AG04449 (cell line): ENCODE measurements at places on chromosomes 13 and 19.

- no peak for DNase-seq
Observed at GRCh38 chr19:41528106-41528505, 47.9 kb upstream of the CEACAM21 start.

GRCh38 chr13:23735329-23735728 lies 153.9 kb downstream of the MIPEP start:
- no peak for DNase-seq

GRCh38 chr13:99434258-99434788 lies 66.9 kb upstream of the TM9SF2 start:
- DNase-seq, result no peak

GRCh38 chr19:38736036-38736412 lies 8.2 kb downstream of the CAPN12 start:
- DNase-seq, result no peak

- DNase-seq, result no peak
Observed at GRCh38 chr19:17327654-17328516, 6.8 kb downstream of the ANO8 start.

DNA sequence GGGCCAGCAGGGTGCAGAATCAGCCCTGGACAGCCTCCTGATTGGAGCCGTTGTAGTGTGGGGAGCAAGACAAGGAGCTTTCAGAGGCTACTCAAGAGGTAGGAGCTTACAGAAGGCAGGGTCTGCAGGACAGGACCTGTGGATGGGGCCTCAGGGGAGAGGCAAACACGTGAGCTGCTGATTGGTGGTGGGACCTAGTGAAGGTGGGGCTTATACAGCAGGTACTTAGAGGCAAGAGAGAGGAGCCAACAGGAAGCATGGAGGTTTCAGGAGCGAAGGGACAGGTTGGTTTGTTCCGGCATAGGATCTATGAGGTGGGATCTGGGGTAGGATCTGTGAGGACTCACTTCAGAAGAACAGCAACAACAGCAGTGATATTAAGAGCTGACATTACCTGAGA lies 32.4 kb downstream of the ZSWIM4 start:
- no peak for DNase-seq
